ENCODE measurements at places on chromosomes 16 and 17. TPM values are rescaled to one million over a fixed set of nuclear protein-coding genes. Genes with fewer than 3 reads are reported as not detected.
A peak's percentile ranks its signal among the peaks of the same experiment; 100 is the strongest.

GRCh38 chr16:55487048-55487803 lies 8.2 kb downstream of the MMP2 start:
- no peak for DNase-seq

The KRT36 gene
- total RNA-seq, result not detected

- no peak for DNase-seq
Measured at GRCh38 chr17:48549914-48550501, 5.1 kb upstream of the HOXB2 start.

The KRT12 gene
- not detected for total RNA-seq

DNA sequence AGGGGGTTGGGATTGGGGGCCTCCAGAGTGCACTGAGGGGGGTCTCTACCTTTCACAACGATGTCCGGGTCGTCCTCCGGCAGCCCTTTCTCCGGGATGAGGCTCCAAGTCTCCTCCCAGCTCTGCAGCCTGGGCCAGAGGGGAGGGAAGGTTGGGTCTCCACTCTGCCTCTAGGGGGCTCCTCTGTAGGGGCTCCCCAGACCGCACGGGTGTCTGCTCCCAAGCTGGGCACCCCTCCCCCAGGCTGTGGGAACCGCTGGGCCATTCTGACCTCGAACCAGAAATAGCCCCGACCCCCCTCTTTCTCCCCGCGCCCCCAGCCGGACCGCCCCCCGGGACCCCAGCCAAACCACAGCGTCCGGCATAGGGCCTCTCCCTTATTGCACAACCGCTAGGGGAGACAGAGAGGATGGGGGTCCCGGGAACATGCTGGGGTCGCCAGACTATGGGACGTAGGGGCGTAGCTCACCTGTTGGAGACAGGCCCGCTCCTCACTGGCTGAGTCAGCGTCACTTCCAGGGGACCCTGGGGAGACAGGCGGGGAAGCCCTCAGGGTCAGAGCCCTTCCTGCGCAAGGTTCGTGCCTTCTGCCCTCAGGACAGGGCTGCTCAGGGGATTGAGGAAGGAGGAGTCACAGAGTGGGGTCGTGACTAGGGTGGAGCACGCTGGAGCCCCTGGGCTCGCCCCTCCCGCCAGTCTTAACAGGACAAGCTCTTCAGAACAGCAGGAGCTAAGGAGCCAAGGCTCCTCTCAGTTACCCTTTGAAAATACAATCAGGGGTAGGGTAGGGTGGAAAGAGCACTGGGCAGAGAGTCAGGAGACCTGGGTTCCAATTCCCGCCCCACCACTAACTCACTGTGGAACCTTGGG lies 2.7 kb downstream of the PLEKHH3 start:
- DNase-seq, result no peak

The IRX6 gene
- total RNA-seq, result not detected

DNA sequence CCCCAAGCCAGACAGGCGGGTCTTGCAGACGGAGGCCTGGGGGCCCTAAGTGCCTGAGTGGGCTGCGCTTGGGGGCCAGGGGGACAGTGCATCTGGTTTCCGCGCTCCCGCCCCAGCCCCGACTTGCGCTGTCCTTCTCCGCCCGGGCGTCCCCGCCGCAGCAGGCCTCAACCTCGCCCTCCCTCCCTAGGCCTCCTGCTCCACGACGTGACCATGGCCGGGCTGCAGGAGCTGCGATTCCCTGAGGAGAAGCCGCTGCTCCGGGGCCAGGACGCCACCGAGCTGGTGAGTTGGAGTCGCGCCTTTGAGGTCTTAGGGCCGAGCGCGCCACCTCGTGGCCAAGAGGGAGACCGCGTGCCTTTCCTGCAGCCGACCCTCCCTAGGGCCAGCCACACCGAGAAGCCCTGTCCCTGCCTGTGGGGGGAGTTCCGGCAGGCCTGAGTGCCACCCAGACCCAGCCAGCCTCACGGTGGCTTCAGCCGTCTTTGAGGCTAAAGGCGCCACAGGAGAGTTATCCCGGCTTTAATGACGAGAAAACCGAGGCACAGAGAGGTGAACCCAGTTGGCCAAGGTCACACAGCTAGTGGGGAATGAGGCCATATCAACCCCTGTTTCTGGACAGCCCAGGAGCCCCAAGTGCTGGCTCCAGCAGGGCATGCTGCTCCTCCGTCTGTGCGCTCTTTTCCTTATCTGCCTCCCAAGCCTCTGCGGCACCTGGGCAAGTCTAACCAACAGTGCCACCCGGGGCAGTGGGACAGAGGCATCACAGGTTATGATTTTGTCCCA lies 12.2 kb upstream of the NDRG4 start:
- DNase-seq, result peak; percentile 58

DNA sequence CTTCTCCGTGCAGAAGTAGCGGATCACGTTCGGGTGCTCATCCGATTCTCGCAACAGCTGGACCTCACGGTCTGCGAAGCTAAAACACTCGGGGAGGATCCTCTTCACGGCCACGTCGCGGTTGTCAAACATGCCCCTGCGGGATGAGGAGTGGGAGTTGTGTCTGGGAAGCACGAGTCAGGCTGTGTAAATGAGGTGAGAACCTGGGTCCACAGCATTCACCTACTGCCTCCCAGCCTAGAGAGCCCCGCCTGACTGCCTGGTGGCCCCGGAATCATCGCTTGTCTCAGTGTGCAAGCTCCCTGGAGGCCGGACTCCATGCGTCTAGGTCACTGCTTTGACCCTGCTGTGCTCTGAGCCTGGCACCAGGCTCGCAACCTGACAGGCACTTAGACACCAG lies 33.9 kb upstream of the ICAM2 start:
- no peak for DNase-seq

DNA sequence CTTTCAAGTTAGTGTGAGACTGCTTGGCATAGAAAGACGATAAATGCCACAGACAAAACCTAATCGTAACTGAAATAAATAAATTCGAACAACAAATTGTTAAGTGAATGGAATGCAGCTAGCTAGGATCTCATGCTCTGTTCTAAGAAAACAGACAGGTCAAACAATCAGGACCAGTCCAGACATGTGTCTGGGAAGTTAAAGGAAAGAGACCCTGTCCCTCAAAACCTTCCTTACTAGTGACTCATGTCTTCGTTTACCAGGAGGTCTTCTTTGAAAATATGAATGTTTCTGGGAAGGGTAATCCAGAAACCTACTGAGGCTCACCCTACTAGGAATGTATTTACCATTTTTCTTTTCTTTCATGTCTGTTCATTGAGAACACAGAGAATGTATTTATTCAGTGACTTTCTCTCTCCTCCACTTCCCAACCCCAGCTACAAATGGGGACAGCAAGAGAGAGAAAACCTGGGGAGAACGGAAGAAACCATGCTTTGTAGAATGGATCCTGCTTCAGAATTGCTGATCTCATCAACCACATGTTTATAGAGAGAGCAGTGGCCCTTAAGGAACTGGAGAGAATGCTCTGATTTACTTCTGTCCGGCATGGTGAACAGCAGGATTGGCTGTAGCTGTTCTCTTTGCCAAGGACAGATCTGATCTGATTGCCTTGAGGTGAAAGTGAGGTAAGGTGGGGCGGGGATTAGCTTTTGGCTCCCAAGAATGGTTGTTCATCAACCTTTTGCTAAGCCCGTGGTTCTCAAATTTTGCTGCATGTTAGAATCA lies 39.4 kb upstream of the DHX8 start:
- DNase-seq, result no peak

GRCh38 chr16:20628213-20628612 lies 52.0 kb upstream of the ACSM2B start:
- no peak for DNase-seq

The BOLA2B gene
- 41.3 TPM for total RNA-seq

GRCh38 chr16:31568577-31569359 lies 41.1 kb downstream of the AHSP start:
- DNase-seq, result no peak

DNA sequence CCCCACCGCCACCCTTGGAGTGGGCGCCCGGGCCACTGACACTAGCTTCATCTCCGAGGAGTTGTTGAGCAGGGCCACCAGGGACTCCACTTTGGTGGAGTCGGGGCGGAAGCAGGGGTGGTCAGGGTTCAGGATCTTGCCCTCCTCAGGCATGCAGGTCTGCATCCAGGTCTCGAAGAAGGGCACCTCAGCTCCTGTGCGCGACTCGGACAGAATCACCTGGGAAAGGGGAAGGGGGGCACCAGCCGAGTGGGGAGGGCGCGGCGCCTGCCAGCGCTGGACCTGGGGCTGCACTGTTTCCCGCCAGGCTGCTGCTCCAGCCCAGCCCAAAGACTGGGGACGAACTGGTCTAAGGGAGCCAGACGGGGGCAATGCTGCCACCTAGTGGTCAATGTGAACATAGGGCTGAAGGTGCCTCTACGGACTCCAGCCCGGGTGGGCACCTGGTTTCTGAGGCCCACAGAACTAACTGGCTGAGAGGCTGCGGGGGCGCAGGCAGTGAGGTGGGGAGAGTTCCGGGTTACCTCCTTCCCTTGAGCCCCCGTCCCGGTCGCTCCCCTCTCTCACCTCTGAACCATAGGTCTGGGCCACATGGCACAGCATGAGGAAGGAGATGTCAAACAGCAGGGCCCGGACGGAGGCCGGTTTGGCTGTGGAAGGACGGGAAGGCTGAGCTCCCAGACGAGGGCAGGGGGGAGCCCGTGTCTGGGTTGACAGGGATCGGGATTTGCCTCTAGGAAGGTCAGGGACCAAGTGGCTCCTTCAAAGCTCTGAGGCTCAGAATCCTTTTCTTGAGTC lies 11.8 kb downstream of the CSF3 start:
- DNase-seq, result peak; percentile 63

DNA sequence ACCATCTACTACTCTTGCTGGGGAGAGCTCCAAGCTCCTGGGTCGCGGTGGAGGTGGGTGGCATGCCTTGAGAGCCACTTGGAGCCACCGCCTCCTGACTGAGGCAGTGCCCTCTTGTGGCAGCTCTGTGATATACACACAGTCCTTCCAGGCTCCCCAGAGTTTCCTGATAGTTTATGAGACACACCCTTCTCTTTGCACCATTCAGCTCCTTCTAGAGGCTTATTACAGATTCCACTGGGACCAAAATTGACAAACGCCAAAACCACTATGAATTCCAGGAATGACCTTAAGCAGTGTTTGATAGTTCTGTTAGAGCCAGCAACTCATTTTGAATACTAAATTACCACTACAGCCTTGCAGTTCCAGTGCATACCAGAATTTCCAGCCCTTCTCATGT lies 170.1 kb upstream of the CDH13 start:
- peak; percentile 27 for DNase-seq

The GOSR1 gene
- total RNA-seq, result 43.2 TPM

DNA sequence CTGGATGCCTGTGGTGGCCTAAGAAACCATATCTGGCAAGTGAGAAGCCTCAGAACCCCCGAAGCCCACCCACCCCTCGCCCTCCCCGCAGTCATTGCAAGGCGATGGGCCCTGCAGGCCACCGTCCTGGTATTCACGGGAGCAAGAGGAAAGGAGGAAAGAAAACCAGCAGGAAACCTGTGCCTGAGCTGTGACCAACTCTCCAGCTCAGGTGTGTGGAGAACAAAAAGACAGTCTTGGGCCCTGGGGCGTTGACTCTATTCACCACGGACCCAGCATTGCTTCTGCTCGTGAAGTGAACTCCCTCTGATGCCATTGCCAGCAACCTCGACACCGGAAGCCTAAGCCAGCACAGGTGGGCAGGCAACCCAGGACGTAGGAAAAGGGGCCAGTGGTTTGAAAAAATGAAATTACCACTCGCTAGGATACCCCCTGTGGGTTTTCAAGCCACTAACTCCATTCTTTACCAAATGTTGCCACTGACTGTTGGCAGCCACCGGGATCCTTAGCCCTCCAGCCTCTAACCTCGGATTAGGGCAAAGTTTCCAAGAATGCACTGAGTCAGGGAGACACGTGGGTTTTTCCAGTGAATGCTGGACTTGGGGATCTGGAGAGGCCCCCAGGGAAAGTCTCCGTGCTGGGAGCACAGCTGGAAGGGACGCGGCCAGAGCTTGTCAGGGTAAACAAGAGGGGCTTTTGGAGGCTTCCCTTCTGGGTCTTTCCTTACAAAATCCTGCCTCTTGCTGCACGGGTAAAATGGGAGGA lies 25.1 kb downstream of the FA2H start:
- no peak for DNase-seq

The NR1D1 gene
- 29.6 TPM for total RNA-seq

- DNase-seq, result no peak
Measured at GRCh38 chr17:75463603-75464002, 7.2 kb downstream of the TMEM94 start.

- DNase-seq, result no peak
Measured at GRCh38 chr17:82687375-82687861, 11.1 kb downstream of the RAB40B start.

The SARM1 gene
- 12.5 TPM for total RNA-seq

DNA sequence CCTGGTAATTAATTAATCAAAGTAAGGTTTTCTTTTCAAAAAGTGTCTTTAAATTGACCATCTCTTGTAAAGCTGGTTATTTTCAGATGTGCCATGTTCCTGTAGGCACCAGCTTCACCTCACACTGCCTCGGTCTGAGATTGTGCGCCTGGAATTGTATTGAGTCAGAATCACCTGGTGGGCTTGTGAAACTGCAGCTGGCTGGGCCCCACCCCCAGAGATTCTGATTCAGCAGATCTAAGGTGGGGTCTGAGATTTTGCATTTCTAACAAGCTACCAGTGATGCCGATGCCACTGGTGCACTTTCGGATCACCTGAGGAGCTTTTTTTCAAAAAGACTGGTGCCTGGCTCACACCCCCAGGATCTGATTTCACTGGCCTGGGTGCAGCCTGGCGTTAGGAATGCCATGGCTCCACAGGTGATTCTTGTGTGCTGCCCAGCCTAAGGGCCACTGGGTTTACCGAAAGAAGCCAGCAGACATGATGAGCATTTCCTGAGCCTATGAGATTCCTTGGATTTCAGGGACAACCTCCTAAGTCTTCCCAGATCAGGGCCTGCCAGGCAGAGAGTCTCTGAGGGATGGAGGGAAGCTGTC lies 59.2 kb upstream of the TOB1 start:
- no peak for DNase-seq

The CACNG1 gene
- total RNA-seq, result not detected

- no peak for DNase-seq
Measured at GRCh38 chr16:27685807-27686206, 135.9 kb downstream of the KATNIP start.

GRCh38 chr16:87691686-87692079 lies 74.1 kb downstream of the KLHDC4 start:
- no peak for DNase-seq

DNA sequence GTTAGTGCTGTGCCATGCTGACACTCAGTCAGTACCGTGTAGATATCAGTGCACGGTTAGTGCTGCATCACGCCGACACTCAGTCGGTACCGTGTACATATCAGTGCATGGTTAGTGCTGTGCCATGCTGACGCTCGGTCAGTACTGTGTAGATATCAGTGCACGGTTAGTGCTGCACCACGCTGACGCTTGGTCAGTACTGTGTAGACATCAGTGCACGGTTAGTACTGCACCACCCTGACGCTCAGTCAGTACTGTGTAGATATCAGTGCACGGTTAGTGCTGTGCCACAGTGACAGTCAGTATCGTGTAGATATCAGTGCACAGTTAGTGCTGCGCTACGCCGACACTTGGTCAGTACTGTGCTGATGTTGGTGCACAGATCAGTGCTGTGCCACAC lies 102.8 kb upstream of the ZNF469 start:
- no peak for DNase-seq

The ZNF646 gene
- 16.6 TPM for total RNA-seq

GRCh38 chr16:55663765-55664677 lies 8.2 kb downstream of the SLC6A2 start:
- DNase-seq, result no peak

- DNase-seq, result no peak
Measured at GRCh38 chr17:80822700-80823410, 168.8 kb upstream of the CHMP6 start.
